MV-4-11 (cell line): ENCODE measurements at places on chromosomes 7 and 10.
A peak's percentile ranks its signal among the peaks of the same experiment; 100 is the strongest.

DNA sequence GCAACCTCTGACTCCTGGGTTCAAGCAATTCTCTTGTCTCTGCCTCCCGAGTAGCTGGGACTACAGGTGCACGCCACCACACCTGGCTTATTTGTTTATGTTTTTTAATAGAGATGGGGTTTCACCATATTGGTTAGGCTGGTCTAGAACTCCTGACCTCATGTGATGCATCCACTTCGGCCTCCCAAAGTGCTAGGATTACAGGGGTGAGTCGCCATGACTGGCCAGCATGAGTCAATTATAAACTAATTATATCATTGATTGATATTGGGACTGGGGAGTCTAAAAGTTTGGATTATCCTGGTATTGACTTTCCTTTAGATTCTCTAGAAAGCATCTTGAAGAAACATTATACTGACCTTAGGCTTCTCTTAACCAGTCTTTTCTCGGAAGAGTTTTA, 73.9 kb upstream of the CCNY start:
- DNase-seq, result no peak

GRCh38 chr10:21372651-21373410, 152.7 kb downstream of the SKIDA1 start:
- DNase-seq, result peak; percentile 94

DNA sequence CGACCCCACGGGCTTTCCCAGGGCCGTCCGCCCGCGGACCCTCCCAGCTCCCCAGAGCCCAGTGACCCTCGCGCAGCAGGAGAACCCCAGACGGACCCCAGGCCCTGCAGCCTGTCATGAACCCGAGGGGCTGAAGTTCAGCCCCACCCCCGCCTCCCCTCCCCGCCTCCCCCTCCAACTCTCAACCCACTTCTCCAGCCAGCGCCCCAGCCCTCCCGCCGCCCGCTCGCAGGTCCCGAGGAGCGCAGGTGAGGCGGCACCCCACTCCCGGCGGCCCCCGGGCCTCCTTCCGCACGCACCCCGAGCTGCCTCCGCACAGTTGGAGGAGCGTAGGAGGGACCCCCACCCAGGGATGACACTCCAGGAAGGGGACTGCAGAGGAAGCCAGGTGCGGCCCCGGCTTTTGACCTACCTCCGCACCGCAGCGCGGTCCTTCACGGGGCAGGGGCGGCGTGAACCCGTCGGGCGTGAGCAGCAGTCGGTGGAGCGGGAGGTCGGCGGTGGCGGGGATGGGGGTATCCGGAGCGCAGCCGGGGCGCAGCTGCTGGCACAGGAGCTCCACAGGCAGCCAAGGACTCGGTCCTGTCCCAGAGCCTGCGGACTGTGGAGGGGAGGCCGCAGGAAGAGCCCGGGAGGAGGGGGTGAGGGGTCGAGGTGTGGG, at the start of gene TMEM176A:
TSS of gene TMEM176A (plus strand) at position 189 of the 661 bp plus-strand sequence. CDS start 782 bp downstream, outside the sequence.
- no peak for DNase-seq

- no peak for DNase-seq
Measured at GRCh38 chr10:96704563-96704962, 15.8 kb downstream of the PIK3AP1 start.

DNA sequence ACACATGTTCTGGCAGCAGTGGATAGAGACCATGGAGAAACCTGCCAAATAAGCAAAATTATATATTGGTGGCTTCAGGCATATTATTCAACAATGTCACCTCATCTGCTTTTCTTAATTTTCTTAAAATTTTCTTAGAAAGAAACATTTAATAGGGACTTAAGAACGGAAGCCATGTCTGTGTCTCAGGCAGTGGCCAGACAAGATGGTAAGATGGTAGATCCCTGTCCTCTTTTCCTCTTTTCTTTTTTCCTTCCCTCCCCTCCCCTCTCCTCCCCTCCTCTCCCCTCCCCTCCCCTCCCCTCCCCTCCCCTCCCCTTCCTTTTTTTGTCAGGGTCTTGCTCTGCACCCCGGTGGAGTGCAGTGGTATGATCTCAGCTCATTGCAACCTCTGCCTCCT, 24.2 kb upstream of the ICA1 start:
- DNase-seq, result no peak

DNA sequence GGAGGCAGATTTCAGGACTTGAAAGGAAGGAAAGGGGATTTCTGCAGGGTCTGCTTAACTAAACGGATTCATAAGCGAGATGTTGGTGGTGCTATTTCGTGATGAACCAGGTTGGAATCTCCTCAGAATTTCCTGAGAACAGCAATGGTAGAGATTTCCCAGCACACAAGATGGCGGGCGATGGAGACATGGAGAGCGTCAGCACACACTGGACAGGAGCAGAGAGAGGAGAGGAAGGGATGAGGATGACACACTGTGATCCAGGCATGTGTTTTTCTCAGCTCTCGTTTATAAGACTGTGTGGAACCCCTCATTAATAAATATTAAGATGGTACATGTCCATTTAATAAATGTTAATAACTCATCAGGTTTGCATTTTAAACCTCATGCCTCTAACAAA, 43.9 kb upstream of the LYZL1 start:
- no peak for DNase-seq

- no peak for DNase-seq
Measured at GRCh38 chr7:42238709-42239366, 1.8 kb upstream of the GLI3 start.
